ENCODE measurements at places on chromosomes 2 and 18.

- no peak for DNase-seq
Measured at GRCh38 chr2:241864168-241864849, 5.2 kb upstream of the RTP5 start.

DNA sequence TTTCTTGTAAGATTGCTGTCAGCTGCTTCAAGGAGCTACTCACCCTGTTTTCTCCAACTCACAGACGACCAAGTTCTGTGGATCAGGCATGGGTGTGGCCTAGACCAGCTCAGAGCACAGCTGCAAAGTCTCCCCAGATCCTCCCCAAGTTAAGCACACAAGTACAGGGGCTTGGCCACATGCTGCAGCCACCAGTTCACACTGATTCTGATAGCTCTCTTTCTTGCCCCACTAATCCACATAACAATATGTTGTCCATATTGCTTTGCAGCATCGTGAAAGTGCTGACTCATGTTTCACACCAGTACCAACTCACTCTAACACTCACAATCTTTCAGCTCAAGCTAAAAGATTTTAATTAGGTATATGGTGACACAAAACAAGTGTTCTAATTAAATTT is 437.0 kb downstream of the PARD3B start:
- no peak for DNase-seq

DNA sequence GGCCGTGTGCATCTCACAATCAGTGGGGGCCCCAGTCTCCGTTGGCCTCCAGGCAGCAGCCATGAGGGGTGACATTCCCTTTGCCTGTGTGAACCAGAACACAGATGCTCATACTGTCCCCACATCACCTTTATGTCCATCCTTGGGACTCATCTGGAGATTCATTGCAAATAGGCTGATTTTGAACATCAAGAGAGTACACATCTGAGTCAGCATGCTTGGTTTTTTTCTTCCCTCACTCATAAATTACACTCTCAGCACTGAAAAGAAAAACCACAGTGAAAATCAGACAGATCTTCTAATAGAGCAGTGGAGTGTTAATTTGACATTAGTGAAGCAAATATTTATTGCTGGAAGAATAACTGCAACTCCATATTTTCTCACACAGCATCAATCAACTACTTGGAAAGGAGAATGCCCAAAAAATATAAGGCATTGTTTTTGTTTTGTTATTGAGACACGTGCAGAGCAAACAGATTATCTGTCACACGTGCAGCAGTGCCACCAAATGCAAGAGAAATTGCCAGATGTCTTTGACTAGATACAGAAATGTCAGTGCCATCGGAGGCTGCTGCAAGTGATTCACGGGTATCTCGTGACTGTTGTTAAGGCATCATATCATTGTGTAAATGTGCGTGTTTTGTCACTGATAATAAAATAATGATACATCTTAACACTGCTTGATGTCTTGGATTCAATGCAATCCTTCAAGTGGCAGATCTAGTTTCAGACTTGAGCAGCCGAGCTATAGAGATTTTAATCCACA is 10.9 kb downstream of the APCDD1 start:
- DNase-seq: no peak

DNA sequence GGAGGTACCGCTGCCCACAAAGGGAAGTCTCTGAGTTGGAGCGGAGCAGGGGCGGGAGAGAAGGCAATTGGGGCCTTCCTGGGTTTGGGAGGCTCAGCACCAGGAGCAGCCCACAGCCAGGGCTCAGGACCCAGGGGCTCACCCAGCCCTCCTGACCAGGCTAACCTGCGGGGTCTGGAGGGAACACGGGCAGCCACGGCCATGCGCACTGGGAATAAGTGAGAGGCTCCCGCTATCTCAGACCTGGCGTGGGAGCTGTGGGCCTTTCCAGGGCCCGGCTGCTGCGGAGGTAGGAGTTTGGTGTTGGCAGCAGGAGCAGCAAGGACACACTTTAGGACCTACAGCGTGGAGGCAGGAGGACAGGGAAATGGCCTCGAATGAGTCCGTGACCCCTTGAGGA is 69.0 kb downstream of the RRM2 start:
- no peak for DNase-seq

DNA sequence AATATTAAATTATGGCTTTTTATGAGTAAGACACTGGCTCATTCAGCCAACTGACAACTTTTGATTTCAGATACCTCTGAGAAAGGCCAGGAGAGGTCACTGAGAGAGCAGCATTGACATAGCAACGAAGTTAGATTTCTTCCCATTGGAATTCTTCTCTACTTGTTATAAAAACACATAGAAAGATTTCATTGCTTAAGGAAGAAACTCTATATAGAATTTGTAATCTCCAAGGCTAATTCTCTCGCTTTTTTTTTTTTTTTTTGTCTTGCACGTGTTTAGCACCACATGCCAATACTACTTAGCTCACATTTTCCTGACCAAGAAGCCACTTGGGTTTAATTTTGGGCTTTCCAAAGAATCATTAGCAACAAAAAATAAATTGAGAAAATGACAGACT is 233.7 kb downstream of the CALCRL start:
- DNase-seq: no peak

DNA sequence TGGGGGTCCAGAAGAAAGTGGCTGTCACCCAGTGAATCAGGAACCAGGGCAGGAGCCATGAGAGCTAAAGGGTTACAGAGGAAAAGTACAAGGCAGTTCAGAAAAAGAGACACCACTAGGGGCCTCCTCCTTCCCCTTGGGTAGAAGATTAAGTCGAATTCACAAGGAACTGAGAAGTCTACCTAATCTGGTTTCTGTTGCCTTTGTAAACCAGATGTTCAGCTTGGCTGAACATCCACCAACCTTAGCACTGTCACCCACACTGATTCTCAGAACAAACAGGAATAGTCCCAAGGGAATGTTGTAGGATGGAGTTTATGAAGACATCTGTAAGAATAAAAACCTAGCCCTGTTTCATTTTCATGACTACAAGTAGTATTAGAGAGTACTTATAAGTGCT is 90.4 kb upstream of the NOSTRIN start:
- no peak for DNase-seq

GRCh38 chr18:24013051-24013450 is 1.5 kb upstream of the TTC39C start:
- DNase-seq: no peak

GRCh38 chr2:220465700-220466099 is 838.3 kb downstream of the SLC4A3 start:
- DNase-seq: no peak

DNA sequence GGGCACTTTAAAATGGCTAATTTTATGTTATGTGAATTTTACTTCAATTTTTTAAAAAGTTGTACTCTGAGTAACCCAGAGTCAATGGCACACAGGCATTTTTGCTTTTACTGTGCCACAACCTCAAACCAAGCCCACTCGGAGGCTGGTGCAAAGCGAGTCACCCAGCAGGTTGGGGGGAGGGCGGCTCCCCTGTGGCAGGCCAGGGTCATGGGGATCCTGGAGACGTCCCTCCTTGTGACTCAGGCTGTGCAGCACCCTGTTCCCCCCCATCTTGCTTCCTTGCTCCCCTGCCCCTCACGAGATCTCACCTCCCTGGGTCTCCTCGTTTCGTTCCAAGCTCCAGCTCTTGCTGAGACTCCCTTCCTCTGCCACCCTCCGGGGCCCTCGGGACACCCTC is 58.6 kb downstream of the POMC start:
- no peak for DNase-seq

DNA sequence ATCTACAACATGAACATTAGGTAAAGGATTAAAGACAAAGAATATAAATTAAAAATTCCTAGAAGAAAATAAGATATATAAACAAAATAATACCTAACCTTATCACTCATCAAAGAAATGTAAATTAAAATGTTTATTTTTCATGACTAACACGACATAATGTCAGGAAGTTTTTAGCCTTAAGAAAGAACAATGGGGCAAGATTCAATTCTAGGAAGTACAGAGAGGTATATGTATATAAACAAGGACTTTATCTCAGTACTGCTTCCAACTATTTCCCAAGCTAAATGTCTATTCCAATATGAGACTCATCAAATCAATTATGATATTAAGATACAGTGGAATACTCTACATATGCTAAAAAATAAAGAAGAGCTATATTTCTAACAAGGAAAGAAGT is 44.1 kb downstream of the TTC21B start:
- no peak for DNase-seq

- DNase-seq: no peak
Measured at GRCh38 chr2:157296490-157296889, 29.1 kb downstream of the ERMN start.

DNA sequence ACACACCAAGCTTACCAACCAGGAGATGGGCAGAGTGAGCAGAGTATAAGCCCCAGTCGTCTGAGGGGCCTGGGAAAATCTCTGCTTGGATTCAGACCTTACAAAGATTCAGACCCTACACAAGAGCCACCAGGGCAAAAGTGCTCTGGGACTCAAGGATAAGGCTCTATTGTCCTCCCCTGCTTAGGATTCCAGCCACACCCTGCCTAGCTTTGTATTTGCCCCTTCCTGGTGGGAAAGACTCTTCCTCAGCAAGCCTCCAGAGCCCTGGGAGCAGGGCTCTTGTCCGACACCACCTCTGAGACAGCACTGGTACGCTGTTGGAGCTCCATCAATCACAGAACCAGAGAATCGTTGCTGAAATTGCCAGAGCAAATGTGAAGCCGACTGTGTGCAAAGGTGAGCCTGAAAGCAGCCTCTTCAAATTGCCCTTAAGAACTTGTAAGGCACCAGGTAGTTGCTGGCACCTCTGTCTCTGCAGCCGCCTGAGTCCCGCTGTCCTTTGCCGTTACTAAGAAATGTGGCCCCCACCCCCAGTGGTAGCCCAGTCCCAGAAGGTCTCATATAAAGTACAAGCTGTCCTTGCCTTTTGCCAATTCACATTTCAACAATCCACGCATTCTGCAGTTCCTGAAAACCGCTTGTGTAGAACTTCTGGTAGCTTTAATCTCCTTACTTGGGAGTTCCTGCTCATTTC is 148.7 kb downstream of the CTIF start:
- no peak for DNase-seq

GRCh38 chr2:119983108-119983507 is 29.8 kb upstream of the EPB41L5 start:
- no peak for DNase-seq

GRCh38 chr2:111231532-111232252 is 111.0 kb downstream of the BCL2L11 start:
- DNase-seq: no peak

GRCh38 chr2:169362894-169363559 is 693 bp upstream of the LRP2 start:
- no peak for DNase-seq

DNA sequence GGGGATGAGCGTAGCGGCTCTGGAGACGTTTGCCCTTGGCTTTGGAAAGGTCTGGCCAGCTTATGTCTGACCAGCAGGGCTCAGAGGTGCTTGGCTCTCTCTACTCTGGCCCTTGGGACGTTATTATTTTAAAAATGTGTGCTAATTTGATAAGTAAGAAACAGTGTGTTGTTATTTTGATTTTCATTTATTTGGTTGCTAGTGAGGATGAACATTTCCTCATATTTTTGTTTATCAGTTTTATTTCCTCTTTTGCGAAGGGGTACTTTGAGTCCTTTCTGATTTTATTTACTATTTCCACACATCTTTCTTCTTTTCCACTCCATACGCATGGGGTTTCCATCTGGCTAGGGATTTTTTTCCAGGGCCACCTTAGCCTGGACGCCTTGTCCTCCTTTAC is 11.4 kb downstream of the CXCR4 start:
- DNase-seq: no peak

DNA sequence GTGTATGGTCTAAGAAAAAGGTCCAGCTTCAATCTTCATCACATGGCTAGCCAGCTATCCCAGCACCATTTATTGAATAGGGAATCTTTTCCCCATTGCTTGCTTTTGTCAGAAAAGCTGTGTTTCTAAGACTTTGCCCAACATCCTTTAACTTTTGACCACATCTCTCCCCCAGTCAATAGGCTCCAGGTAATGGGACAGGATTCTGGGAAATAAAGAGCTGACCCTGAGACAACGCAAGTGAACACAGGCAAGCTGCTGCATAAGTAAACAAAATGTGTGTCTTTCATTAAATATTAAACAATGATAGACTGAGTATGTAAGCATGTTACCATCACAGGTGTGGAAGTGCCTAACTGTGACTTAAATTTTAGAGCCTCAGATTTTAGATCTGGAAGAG is 23.0 kb downstream of the FAM110C start:
- DNase-seq: no peak

DNA sequence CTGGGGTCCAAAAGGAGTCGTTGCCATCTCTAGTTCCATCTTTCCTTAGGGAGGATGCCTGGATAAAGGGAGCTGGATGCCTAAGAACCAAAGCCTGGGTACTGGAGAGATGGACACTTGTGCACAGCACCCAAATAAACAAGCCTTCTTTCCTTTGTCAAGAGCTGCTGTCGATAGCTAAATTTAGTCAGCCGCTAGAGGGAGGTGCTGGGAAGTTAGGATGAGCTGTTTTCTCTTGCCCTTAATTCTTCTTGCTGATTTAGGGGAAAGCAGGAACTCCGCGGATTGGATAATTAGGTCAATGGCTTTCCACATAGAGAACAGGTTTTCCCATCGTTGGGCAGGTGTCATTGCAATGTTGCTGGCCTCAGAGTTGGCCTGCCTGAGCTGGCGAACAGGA is 30.9 kb upstream of the SERPINB12 start:
- DNase-seq: no peak

DNA sequence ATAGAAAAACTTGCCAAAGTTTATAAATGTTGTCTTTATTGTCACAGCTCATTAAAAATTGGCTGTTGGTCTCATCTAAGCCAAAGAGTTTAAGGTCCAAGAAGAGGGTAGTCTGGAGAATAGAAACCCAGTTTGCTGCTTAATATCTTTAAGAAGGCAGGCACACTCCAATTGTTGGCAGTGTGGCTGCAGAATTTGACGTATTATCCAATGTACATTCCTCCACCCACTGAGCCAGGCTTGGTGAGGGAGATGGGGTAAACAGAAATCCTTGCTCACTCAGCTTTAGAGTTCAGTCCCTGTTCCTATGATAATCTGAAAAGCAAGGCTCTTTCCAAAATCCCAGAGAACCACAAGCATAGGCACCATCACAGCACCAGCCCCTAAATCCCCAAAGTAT is 10.7 kb upstream of the ADD2 start:
- no peak for DNase-seq

GRCh38 chr2:24691806-24692205 is 101.4 kb downstream of the PTRHD1 start:
- DNase-seq: no peak

DNA sequence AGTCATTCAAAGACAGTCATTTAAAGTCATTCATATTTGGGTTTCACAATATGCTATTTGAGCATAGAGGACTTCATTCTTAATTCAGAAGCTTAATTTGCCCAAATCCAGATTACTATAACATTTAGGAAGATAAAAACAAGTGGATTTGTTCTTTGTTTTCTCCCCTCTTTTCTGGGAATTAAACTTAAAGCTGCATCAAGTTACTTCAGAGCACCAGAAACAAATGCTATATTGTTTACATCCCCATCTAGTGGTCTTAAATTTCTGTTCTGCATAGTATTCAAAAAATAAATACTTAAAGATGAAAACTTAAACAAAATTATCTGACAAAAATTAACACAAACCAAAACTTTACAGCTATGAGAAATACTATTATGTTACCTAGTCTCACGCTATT is 34.7 kb upstream of the MARCHF7 start:
- DNase-seq: no peak

Measured in NCI-H2029 treated with DMSO at 0.1 percent for 48 hours (cell line).